ENCODE measurements at places on chromosomes 1 and 21. TPM values are rescaled to one million over a fixed set of nuclear protein-coding genes. Genes with fewer than 3 reads are reported as not detected.
A peak's percentile ranks its signal among the peaks of the same experiment; 100 is the strongest.

DNA sequence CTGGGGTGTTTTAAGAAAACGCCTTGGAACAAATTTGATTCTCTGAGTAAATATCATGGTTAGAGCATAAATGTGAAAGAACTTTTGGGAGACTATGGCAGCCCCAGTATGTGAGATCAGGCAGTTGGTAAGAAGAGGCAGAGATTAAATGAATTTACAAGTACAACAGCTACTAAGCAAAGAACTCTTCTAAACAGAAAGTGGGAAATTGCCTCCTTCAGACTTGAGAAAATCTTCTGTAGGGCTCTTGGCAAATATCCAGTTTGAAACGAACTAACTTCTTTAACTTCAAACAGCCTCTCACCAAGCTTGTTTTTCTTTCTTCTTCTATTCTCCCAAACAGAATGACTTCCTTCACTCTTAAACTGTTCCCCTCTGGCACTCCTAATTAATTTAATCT, 337.7 kb downstream of the SIPA1L2 start:
- no peak overlapping the region for H3K27ac ChIP-seq
- H3K4me1 ChIP-seq: no peaks in the 10 kb centered on the region
- DNase-seq: no peak
- peaks cover 34% of the 10 kb centered on the region for H3K27me3 ChIP-seq

DNA sequence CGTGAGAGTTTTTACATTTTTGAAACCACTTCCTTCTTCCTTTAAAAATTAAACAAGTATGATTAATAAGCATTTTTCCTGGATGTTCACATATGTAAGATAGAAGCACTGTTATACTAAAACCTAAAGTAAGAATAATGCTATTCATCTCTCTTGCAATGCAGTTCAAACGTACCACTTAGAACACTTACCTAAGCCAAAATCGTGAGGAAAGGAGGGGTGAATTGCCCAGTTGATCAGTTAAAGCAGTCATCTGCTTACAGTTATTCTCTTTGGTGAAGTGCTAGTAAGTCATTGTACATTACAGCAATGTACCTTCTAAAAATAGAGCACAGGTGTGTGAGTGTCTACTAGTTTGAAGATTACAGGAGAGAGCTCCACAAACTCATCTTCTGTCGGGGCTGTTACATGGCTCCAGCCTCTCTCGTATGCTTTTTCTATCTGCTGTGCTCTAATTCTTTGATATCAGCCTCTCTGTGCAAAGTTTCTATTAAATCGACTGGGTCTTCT, 3.4 kb downstream of the NCAM2 start:
- no peaks in the 10 kb centered on the region for H3K36me3 ChIP-seq
- H3K4me3 ChIP-seq: no peak overlapping the region
- no peak overlapping the region for H3K27ac ChIP-seq

GRCh38 chr1:83546874-83547273, 452.1 kb downstream of the TTLL7 start:
- DNase-seq: no peak
- H3K27ac ChIP-seq: no peak overlapping the region
- no peaks in the 10 kb centered on the region for H3K4me1 ChIP-seq
- no peaks in the 10 kb centered on the region for H3K36me3 ChIP-seq
- H3K27me3 ChIP-seq: peaks cover 4% of the 10 kb centered on the region
- H3K4me3 ChIP-seq: no peak overlapping the region

- no peaks in the 10 kb centered on the region for H3K27me3 ChIP-seq
- peaks cover 3% of the 10 kb centered on the region for H3K36me3 ChIP-seq
- H3K27ac ChIP-seq: peak overlapping the region; percentile 5
- DNase-seq: no peak
- peaks cover 24% of the 10 kb centered on the region for H3K4me1 ChIP-seq
- no peak overlapping the region for H3K4me3 ChIP-seq
These were observed 126.0 kb downstream of the CAMTA1 start for GRCh38 chr1:6911021-6911941.

DNA sequence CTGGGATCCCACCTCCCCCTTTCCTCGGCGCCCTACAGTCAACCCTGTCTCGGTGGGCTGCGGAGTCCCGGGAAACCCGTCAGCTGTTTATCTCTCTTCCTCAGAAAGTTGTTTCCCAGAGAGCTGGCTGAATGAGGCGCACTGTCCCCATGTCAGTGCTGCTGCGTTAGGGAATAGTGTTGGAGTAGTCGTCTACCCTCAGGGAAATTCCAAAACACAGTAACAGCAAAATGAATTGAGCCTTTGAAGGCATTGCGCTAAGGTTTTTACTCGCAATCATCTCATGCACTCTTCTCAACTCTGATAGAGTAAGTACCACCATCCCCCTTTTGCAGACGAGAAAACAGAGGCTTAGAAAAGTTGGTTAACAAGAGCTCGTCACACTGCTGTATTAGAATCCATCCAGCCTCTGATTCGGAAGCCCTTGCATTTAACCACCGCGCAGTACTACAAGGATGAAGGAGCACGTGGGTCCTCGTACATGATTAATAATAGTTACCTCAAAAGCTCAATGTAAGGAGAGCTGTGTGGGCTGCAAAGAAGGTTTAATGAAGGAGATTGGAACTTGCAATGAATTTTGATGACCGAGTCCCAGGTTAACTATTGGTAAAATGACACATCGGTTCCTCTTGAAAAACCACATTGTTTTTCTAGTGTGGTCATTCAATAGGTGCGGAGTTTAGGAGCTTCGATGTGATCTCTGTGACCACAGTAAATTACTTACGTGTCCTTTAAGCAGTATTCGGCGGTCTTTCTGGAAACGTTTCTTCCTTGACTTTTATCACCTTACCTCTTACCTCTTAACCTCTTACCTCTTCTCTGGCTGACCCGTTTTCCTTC, 788 bp upstream of the EDEM3 start:
- H3K36me3 ChIP-seq: no peaks in the 10 kb centered on the region
- peak overlapping the region; percentile 69 for H3K27ac ChIP-seq
- H3K4me3 ChIP-seq: peak overlapping the region; percentile 82

DNA sequence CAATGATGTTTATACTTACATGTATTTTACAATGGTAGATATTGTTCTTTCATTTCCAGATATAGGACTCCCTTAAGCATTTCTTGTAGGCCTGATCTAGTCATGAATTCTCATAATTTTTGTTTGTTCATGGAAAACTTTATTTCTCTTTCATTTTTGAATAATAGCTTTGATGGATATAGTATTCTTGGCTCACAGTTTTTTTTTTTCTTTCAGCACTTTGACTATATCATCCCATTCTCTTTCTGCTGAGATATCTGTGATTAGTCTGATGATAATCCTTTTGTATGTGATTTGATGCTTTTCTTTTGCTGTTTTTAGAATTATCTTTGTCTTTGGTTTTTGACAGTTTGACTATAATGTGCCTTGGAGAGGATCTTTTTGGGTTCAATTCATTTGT, 24.1 kb upstream of the CHODL start:
- H3K27ac ChIP-seq: no peak overlapping the region
- no peaks in the 10 kb centered on the region for H3K27me3 ChIP-seq
- DNase-seq: no peak
- H3K4me1 ChIP-seq: no peaks in the 10 kb centered on the region

DNA sequence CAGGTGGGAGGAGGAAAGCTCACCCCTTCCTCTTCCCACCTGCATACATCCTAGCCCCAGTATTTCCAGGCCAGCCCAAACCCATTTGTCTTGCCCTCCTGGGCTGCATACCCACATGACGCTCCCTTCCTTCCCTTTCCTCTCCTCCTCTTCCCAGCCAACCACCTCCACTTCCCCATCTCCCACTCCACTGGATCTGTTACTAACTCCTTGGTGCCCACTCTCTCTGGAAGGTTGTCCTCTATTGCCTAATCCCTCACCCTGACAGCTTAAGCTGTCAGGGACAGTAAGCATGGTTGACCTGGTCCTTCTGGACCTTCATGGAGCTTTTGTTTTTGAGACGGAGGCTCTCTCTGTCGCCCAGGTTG, 23.0 kb upstream of the SYNC start:
- no peak overlapping the region for H3K4me3 ChIP-seq
- H3K4me1 ChIP-seq: peaks cover 7% of the 10 kb centered on the region
- DNase-seq: no peak
- H3K27ac ChIP-seq: no peak overlapping the region
- H3K36me3 ChIP-seq: no peaks in the 10 kb centered on the region

- H3K4me1 ChIP-seq: peaks cover 12% of the 10 kb centered on the region
- DNase-seq: peak; percentile 54
- peak overlapping the region; percentile 49 for H3K27ac ChIP-seq
- H3K27me3 ChIP-seq: peaks cover 67% of the 10 kb centered on the region
- H3K36me3 ChIP-seq: no peaks in the 10 kb centered on the region
These were observed 6.3 kb upstream of the CRYBG2 start for GRCh38 chr1:26359981-26360806.

- no peaks in the 10 kb centered on the region for H3K36me3 ChIP-seq
- no peak overlapping the region for H3K4me3 ChIP-seq
These were observed 115.0 kb downstream of the BACH1 start for GRCh38 chr21:29413683-29414082.

GRCh38 chr1:28123461-28123961, 35.1 kb upstream of the EYA3 start:
- no peak for DNase-seq
- peaks cover 10% of the 10 kb centered on the region for H3K27me3 ChIP-seq

DNA sequence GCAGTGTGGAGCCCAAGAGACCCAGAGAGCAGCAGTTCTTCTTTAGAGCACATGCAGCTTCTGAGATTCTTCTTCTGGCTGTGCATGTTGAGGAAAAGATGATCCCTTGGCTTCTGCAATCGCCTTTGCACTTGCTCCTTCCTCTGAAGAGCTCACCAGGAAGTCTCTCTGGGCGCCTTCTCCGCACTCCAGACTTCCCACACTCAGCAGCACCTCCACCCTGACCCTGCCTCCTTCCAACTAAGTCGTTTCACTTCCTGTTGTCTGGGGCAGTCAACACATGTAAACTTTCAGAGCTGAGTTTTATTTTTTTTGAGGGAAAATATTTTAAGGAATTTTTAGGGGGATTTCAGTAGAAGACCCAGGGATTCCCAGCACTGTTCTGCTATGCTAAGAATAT, 73.4 kb upstream of the F3 start:
- H3K27me3 ChIP-seq: no peaks in the 10 kb centered on the region
- peaks cover 6% of the 10 kb centered on the region for H3K36me3 ChIP-seq
- H3K4me1 ChIP-seq: peaks cover 34% of the 10 kb centered on the region
- DNase-seq: no peak

GRCh38 chr1:119387858-119388257, 19.3 kb downstream of the HAO2 start:
- no peak overlapping the region for H3K4me3 ChIP-seq
- DNase-seq: no peak
- no peaks in the 10 kb centered on the region for H3K36me3 ChIP-seq
- peaks cover 17% of the 10 kb centered on the region for H3K4me1 ChIP-seq
- H3K27ac ChIP-seq: no peak overlapping the region

DNA sequence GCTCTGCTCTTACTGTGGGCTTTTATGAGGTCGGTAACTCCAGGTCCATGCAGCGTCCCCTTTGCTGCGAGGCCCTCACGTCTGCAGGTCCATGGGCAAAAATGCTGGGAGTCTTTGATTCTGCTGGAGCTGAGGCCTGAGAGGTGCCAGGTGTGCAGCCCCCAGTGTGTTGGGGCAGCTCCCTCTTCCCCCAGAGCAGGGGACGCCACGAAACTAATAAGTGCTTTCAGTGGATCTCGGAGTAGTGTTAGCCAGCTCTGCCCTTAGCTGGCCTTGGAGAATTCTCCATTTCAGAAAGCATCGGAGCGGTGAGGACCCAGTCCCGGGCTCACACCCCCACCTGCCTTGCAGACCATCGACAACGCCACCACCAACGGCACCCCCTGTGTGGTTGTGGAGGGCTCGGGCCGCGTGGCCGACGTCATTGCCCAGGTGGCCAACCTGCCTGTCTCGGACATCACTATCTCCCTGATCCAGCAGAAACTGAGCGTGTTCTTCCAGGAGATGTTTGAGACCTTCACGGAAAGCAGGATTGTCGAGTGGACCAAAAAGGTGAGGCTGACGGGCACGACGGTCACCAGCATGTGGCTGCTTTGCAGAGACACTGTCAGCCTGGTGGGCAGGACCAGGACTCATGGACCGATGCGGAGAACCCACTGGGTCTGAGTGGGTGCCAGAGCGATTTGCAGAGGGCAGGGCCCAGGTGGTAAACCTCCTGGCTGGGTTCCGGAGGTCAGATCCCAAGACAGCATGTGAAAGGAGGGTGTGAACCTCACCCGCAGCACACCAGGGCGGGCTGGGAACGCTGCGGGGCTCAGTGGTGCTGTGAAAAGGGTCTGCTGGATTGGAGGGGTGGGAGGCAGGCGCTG, 25.5 kb downstream of the TRPM2 start:
- peaks cover 30% of the 10 kb centered on the region for H3K27me3 ChIP-seq
- DNase-seq: no peak
- H3K27ac ChIP-seq: no peak overlapping the region

GRCh38 chr1:60903591-60903990, 178.8 kb upstream of the NFIA start:
- H3K36me3 ChIP-seq: no peaks in the 10 kb centered on the region
- DNase-seq: no peak
- no peak overlapping the region for H3K27ac ChIP-seq
- H3K4me3 ChIP-seq: no peak overlapping the region
- peaks cover 3% of the 10 kb centered on the region for H3K27me3 ChIP-seq

GRCh38 chr1:47491341-47491753, 53.5 kb downstream of the FOXD2 start:
- DNase-seq: no peak
- H3K4me3 ChIP-seq: no peak overlapping the region
- peaks cover 51% of the 10 kb centered on the region for H3K27me3 ChIP-seq
- no peak overlapping the region for H3K27ac ChIP-seq
- no peaks in the 10 kb centered on the region for H3K36me3 ChIP-seq

GRCh38 chr21:38712071-38712470, 93.7 kb upstream of the ETS2 start:
- no peak overlapping the region for H3K4me3 ChIP-seq
- no peak for DNase-seq
- H3K27me3 ChIP-seq: peaks cover 3% of the 10 kb centered on the region
- no peaks in the 10 kb centered on the region for H3K4me1 ChIP-seq
- H3K36me3 ChIP-seq: no peaks in the 10 kb centered on the region
- no peak overlapping the region for H3K27ac ChIP-seq

GRCh38 chr1:43901196-43901961, 32.2 kb upstream of the ARTN start:
- H3K27me3 ChIP-seq: peaks cover 4% of the 10 kb centered on the region
- H3K36me3 ChIP-seq: no peaks in the 10 kb centered on the region
- H3K4me3 ChIP-seq: no peak overlapping the region

DNA sequence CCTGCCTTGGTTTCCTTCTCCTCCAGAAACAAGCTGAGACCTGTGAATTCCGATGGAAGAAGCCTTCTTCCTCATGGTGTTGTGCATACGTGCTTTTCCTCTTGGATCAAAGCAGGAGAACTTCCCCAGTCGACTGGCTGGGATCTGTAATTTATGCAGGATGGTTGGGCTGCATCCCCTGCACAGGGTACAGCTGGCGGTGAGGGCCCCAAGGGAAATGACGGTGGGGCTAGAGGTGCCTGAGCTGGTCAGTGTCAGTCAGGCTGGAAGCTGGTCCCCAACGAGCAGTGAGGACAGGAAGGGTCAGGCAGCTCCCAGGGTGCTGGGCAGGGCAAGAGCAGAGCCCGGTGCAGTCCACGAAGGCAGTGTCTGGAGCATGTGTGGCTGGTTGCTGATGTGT, 106.7 kb downstream of the CNIH3 start:
- no peak for DNase-seq
- no peak overlapping the region for H3K4me3 ChIP-seq
- no peak overlapping the region for H3K27ac ChIP-seq
- H3K36me3 ChIP-seq: no peaks in the 10 kb centered on the region

OR2L3 gene
- not detected for total RNA-seq

POFUT2 gene
- 47.8 TPM for total RNA-seq

SV2A gene
- 21.8 TPM for total RNA-seq

VHLL gene
- total RNA-seq: not detected

LCE1F gene
- not detected for total RNA-seq

TEX38 gene
- 0.38 TPM for total RNA-seq

PAPPA2 gene
- total RNA-seq: 4.1 TPM

S100A3 gene
- 1.5 TPM for total RNA-seq
